ENCODE measurements at places on chromosomes 7 and 10. TPM values are rescaled to one million over a fixed set of nuclear protein-coding genes. Genes with fewer than 3 reads are reported as not detected.

DNA sequence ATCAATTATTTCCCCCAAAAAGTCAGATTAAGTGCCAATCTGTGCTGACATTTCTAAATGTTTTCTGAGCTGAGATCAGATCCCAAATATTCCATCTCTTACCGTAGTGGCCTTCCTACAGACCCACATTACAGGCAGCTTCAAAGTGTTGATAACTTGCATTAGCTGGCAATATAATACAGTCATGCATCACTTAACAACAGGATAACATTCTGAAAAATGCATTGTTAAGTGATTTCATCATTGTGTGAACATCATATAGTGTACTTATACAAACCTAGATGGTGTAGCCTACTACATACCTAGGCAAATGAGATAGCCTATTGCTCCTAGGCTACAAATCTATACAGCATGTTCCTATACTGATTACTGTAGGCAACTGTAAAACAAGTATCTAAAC, 22.4 kb downstream of the SLC25A13 start:
- DNase-seq, result no peak

Gene DYDC2
- total RNA-seq, result not detected

Gene EBLN1
- total RNA-seq, result not detected

Gene SPDYE11
- total RNA-seq, result not detected

GRCh38 chr7:44066111-44066460, 719 bp upstream of the PGAM2 start:
- DNase-seq, result no peak

DNA sequence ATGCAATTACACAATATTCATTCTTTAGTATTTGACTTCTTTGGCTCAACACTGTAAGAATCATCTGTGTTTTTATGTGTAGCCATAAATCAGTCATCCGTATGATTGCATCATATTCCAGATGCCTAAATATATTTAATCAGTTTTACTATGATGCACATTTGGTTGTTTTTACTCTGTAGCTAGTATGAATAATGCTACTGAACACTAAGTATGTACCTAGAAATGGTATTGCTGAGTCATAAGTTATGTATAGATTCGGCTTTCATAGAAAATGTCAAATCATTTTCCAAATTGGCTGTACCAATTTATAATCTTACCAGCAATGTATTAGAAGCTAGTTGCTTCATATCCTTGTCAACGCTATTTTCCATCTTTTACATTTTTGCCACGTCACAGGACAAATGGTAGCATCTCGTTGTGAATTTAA, 197.3 kb upstream of the PLXNA4 start:
- DNase-seq, result no peak

- DNase-seq, result no peak
Observed at GRCh38 chr10:44925224-44925623, 14.1 kb downstream of the TMEM72 start.

DNA sequence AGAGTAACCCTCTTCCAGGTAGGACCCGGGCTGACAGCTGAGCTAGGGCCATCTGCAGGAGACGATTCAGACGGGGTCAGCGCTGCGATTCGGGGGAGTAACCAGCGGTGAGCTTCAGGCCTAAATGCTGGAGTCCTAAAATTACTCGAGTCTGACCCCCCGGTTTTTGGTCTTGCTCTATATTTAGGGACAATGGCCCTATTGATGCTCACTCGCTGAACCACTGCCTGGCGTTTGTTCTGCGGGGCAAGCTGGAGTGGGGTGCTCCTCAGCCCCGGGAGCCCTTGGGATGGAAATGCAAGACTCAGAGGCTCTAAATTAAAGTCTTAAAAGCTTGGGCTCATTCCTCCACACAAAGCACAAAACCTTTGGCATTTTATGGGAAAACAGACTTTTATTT, 120.0 kb downstream of the PRKAG2 start:
- no peak for DNase-seq

DNA sequence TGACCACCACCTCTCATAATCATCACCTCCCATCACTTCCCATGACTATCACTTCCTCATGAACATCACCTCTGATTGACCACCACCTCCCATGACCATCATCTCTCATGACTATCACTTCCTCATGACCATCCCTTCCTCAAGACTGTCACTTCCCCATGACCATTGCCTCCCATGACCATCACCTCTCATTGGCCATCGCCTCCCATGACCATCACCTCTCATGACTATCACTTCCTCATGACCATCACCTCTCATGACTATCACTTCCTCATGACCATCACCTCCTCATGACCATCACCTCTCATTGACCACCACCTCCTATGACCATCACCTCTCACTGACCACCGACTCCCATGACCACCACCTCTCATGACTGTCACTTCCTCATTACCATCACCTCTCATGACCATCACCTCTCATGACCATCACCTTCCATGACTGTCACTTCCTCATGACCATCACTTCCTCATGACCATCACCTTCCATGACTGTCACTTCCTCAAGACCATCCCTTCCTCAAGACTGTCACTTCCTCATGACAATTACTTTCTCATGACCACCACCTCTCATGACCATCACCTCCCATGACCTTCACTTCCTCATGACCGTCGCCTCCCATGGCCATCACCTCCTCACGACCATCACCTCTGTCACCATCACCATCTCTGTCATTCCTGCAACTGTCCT, 51.6 kb downstream of the PDGFA start:
- no peak for DNase-seq

GRCh38 chr10:16756561-16757221, 60.5 kb downstream of the RSU1 start:
- DNase-seq, result no peak

- DNase-seq, result no peak
Observed at GRCh38 chr10:45058992-45059561, 58.4 kb downstream of the ZNF22 start.

DNA sequence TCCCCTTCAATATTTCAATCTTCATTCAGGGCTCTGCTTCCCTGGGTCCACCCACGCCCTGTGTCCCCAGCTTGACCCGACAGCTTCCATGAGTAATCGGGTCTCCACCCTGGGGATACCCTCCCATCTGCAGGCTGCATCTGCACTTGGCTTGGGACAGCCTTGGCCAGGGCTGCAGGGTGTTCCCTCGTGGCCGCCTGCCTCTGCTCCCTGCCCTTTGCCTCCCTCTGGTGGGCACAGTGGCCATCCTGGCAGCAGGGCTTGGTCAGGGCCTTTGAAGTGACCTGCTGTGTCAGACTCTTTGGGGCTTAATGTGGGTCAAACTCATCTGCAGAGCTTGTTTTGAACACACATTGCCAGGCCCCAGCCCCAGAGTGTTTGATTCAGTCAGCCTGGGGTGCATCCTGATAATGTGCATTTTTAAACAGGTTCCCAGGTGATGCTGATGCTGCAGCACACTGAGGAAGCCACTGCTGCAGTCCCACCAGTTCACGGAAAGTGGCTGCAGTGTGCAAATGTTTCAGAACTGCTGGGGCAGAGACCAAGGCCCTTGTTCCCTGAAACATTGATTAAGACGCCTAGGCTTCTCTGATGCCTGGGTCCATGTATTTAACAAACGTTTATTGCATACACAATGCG, 80.7 kb upstream of the SEC61G start:
- DNase-seq, result peak; percentile 22

- DNase-seq, result peak; percentile 52
Observed at GRCh38 chr7:105691680-105692564, 110.6 kb upstream of the EFCAB10 start.

Gene DIP2C
- total RNA-seq, result 63.6 TPM

- DNase-seq, result no peak
Observed at GRCh38 chr7:1043552-1044188, 676 bp upstream of the GPR146 start.

Gene ERV3-1
- total RNA-seq, result 16.4 TPM

Gene EPO
- not detected for total RNA-seq

Gene LRRTM3
- 34.7 TPM for total RNA-seq

Gene RBP4
- 64.4 TPM for total RNA-seq

DNA sequence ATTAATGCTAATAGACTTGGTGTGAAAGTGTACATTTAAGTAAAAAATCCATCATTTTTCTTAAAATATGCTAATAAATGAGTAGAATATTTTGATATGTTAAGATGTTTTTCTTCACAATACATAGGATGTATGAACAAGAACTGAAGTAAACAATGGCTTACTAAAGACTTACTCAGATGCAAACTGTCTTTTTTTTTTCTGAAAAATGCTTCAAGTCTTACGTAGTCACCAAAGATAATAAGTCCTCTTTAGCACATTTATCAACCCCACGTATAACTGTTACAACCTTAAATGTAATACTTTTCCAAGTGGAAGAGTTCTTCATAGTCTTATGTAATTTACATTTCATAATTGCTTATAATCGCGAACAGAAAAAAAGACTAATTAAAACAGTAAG, 54.8 kb downstream of the MDFIC start:
- DNase-seq, result no peak

DNA sequence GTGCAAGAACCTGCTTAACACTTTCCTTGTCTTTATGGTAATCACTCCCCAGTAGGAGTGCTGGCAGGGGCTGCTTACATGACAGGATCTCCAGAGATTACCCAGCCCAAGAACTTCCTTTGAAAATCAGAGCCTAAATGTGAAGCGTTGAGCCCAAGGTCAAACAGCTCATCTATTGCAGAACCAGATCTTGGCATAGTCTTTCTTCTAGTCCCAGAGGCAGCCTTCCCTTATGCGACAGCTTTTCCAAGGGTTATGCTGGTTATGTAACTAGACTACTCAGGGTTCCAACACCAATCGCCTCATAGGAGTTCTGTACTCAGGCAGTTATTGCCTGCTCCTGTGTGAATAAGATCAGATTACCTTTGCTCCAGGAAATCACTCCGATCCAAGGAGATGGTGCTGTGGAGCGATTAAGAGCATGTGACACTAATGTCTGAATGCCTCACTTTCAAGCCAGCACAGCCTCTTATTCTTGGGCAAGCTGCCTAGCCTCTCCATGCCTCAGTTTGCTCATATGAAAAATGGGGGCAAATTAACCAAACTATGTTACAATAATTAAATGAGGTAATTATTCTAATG, 8.4 kb upstream of the LGI1 start:
- DNase-seq, result no peak

DNA sequence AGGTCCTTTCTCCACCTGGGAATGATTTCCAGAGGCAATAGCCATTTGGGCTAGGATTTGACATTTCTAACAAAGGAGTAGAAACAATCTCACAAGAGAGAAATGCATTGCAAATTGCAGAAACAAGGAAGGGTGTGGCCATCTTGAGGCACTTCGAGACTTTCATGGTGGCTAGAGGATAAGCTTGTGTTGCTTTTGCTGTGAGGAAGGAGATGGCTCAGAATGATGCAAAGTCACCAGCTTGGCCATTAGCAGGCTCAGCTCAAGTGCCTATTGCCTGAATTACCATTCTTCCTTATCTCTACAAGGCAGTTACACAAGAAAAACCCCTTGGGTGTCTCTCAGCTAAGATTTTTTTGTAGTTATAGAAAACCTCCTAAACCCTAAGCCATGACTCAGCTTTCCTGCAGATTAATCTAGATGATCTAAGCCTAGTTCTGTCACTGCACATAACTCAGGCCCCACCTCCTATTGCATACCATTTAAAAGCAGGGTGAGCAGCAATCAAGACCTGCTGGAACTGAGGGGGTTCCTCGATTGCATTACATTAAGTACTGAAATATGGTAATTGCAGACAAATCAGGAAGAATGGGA, 683.1 kb downstream of the NRG3 start:
- no peak for DNase-seq

All from dorsolateral prefrontal cortex (tissue), 122 donors.